Cortex of kidney (tissue), 1 donor: ENCODE measurements at places on chromosomes 6 and 20.

DNA sequence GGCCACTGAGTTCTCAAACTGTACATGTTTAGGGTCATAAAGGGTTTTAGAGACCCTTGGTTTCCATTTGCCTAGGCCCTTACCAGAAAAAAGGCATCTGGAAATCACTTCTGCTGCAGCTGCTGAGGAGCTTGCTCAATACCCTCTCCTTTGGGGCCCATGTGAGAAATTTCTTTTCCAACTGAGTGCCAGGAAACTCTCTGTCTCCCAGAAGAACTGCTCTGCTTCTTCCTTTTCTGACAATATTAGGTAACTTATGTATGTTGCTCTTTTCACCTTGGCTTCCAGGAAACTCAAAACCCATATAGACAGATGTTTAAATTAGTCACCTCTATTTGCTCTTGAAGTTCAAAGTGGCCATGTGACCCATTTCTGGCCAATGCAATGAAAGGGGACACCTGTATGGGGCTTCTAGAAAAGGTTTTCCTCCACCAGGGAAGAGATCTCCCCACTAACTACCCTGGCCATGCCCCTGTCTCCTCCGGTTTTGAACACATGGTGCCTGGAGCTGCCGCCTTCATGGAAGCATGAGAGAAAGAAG is 121.6 kb downstream of the PREX1 start:
- DNase-seq: no peak

DNA sequence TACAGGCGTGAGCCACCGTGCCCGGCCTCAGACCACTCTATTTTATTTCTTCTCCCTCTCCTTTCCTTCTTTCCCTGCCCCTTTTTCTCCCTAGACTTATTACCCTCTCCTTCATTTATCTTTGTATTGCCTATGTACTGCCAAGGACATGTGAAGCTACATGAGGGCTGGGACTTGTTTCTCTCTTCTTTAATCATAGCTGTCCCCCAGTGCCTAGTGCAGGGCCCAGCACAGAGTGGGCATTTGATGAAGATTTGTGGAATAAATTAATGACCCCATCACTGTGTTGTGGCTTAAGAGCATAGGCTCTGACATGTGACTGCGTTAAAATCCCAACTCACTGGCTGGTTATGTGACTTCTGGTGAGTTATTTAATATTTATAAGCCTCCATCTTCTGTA is 6.0 kb downstream of the DOK5 start:
- no peak for DNase-seq

DNA sequence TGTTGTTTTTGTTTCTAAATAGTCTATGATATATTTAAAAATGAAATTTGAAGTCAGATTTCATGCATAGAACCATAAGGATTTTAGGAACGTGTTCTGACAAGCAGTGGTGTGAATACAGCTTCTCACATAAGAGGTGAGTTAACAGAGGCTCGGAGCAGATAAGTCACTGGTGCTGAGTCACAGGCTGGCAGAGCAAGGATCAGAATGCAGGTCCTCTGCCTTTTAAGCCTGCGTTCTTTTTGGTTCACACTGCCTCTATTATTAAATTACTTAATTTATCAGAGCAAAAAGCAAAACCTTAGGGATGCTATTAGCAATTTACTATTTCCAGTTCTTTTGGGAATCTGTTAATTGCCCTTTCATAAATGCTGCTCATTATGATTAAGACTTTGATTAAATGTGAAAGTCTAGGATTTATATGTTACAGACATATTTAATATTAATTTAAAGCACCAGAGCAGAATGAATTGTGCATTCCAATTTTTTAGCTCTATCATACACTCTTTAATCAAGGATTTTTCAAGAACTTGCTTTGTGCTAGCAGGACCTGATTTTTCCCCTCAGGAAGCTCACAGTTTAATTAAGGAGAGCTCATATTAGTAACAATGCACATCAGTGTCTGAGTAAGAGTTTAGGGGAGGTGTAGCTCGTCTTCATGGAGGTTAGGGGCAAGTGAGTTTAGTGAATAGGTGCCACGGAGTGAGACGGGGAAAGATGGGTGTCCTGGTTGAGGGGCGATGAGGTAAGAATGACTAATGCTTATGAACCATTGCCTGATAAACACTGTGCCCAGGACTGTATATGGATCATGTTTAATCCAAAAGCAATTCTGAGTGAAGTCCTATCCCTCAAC is 212.7 kb upstream of the AGPAT4 start:
- DNase-seq: no peak

DNA sequence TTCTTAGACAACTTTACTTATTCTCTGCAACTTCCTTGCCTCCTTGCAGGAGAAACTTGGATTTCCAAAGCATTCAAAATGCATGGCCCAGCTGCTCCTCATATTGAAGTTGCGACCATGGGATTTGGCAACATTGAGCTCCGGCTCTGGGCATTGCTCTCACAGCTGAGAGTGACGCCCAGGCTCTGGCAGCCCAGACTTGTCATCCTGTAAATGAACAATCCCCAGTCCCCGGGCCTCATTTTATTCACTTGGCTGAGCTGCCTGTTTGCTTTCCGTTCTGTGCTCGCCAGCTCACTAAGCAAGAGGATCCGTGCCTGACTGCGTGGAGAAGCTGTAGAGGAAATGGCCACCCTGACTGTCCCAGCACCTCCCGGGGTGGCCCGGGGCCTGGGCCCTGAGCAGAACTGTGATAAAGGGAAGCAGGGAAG is 119.5 kb upstream of the CD93 start:
- no peak for DNase-seq

GRCh38 chr6:98747273-98747672 is 87.1 kb upstream of the POU3F2 start:
- no peak for DNase-seq

- no peak for DNase-seq
These were observed 9.3 kb upstream of the KCNK15 start for GRCh38 chr20:44736170-44737021.

DNA sequence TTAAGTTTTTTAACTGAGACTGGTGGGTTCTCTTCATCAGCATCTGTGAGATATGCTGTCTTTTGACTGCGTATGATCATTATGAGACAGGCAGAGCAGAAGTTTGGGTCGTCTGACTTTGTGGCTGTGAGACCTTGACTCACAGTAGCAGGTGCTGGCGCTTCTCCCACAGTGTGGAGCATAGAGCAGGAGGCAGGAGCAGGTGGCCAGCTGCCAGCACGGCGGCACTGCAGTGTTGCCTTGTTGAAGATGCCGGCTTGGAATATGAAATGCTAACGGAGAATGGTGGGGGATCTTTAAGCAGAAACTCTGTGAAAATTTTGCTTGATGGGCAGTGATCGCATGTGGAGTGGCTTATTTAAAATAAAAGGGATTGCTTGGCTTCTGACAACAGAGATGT is 105.0 kb downstream of the TIAM2 start:
- no peak for DNase-seq

DNA sequence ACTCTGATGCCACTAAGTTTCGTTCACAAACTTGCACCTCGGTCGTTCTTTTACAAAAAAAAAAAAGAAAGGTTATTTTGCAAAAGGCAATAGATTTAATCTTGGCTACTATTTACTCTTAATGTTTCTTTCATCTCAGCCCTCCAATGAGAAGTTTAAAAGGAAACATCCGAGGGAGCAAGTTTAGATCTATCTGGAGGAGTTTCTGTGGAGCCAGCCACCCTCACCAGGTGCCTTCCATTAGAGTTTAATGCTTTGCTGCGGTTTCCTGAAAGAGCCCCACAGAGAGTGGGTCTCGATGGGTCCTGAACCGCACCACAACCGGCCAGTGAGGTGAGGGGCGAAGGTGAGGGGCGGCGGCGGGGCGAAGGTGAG is 632 bp downstream of the PRKN start:
- DNase-seq: no peak

DNA sequence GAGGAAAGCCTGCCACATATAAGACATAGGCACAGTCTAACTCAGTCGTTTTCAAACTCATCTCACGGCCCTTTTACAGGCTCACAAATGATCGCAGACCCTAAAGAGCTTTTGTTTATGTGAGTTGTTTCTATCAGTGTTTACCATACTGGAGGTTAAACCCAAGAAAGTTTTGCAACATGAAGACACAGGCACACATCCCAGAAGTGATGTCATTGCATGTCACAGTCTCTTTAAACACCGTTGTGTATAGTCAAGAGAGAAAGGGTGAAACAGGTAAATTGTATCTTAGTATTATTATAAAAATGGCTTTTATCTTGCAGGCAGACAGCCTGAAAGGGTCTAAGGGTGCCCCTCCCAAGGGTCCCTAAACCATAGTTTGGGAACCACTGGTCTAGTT is 96.7 kb downstream of the BACH2 start:
- no peak for DNase-seq

- no peak for DNase-seq
These were observed 81.4 kb upstream of the TCF21 start for GRCh38 chr6:133807501-133807900.

GRCh38 chr6:81938014-81938856 is 185.8 kb upstream of the TENT5A start:
- DNase-seq: no peak

DNA sequence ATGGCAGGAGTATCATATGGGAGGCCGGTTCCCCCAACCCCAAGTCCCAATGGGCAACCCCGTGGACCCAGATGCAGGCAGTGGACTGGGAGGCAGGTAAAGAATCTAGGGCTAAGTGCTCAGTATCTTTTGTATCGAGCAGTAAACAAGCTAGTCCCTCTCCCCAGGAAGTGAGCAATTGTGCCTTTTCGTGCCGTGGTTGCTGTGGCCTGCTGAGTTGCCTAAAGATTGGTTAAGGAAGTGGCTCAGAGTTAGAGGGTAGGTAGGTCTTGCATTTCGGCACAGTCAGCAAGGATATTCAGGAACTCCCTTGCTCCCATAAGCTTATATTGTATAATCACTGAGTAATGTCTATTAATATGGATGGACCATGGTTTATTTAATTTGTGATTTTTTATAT is 1.3 kb upstream of the DNAH8 start:
- no peak for DNase-seq

GRCh38 chr20:24079661-24080412 is 91.3 kb upstream of the GGTLC1 start:
- DNase-seq: no peak

DNA sequence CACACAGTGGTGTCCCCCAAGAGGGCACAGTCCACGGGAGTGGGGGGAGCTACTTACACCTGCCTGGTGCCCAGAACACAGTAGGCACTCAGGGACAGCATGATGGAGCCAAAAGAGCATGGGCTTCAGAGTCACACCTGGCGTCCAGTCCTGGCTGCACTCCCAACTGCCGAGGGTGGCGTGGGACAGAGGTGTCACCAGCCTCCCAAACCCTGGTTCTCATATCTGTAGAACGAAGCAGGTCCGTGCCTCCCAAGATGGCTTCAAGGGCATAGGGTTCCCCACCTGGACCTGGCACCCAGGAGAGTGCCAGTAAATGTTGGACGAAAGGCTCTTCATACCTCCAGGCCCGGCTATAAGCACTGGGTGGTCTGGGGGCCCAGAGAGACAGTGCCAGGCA is 8.9 kb downstream of the HRH3 start:
- DNase-seq: no peak

- no peak for DNase-seq
These were observed 468.3 kb downstream of the CDC5L start for GRCh38 chr6:44855562-44856411.

DNA sequence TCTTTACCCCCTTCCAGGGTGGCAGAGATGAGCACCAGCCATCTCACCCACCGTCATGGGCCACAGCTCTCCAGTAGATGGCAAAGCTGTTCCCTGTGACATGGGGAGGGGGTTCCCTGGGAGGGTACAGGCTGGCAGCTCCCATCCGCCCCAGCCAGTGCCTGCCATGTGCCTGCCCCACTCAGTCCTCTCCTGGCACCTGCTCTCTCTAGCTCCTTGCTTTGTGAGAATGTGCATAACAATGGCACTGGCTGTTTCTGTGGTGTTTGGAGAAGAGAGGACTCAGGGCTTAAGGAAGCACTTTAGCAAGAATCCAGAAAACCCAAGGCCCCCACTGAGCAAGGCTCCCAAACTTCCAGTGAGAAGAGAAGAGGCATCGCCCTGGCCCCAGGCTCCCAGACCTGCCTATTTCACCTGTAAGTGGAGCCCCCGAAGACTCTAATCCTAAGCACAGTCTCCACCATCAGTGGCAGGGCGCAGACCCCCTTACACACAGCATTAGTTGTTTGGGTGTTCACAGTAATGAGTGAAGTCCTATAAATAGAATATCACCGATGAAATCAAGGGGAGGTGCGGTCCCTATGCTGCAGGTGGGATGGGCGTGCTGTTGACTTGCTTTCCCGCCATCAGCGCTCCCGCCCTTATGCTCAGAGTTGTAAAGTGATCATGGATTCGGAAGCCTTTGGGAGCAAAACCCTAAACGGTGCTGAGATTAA is 110.2 kb downstream of the AGPAT4 start:
- no peak for DNase-seq

DNA sequence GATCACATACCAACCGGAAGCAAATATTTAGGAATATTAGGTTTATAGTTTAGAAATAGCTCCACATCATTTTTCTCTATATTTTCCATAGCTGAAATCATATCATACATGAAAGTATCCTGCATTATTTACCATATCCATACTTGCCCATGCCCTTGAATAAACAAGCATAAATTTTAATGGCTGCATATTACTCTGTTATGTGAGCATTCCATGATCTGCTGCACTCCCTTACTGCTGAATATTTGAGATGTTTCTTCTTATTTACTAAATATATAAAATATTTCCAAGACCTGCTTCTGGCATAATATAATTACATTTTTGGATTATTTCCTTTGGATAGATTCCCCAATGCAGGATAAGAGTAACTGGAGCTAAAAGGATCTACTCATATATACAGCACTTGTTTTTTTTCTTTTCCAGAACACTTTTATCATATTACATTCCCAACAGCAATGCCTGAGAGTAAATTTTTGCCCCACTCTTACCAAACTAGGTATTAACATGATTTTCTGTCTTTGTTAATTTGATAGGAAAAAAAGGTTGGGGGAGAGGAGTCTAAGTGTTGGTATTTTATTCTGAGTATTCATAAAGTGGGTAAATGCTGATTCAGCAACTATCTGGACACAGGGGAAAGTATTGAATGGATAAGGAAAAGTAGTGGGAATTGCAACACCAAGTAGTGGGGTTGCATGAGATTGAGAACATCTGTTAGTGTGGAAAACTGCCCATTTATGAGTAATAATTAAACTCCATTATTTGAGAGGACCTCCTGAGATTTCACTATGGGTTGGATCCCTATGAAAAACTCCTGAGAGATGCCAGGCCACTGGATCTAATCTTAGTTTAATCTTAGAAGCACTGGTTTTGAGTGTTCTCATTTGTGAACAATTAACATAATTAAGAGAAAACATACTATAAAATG is 76.0 kb downstream of the MAN1A1 start:
- DNase-seq: no peak

DNA sequence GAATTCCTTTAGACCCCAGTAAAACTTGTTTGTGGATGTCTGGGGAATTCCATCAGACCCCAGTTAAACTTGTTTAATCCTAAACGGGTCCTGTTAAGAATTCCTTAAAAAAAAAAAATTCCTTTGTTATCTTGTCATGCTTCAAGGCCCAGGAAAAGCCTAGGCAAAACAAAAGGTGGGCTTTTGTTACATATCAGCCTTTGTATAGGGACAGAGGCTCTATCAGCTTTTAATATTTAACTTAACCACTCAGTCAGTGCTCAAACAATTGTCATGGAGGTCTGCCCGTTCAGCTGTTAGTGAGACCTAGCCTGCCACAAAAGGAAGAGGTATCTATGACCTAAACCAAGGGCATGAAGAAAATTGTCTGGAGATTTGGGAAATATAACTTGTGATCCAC is 53.1 kb downstream of the SLC22A1 start:
- no peak for DNase-seq
